ENCODE measurements at places on chromosomes 13 and 19.

- no peak for DNase-seq
Observed at GRCh38 chr19:32104850-32105235, 240.6 kb upstream of the ZNF507 start.

DNA sequence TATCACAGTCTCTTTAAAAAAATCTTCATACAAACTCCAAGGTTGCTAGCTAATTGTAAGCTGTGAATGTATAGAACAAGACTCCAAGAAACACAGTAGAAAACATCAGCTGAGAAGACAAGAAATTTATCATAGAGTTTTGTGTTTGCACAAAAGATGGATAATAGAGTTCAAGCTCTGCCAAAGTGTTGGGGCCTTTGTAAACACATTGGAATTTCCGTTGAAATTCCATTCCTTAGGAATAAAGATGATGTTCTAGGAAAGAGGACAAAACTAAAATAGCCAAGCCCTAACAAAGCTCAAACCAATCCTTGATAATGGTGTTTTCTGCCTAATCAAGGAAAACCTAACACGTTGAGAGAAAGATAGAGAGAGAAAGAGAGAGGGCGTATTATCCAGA lies 20.6 kb downstream of the LRRC63 start:
- no peak for DNase-seq

DNA sequence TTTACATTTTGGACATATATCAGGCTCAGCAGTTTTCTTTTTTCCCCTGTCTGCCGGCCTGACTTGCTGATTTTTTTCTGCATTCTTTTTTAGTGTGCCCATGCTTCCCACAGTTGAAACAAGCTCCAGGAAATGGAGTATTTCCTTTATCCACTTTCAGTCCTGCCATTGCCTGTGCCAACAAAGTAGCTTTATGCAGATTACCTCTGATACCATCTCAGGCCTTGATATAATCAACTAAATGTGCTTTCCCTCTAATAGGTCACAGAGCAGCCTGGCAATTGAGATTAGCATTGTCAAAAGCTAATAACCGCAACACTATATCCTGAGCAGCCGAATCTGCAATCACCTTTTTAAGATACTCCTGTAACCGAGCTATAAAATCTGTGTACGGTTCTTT lies 9.2 kb downstream of the MRPS12 start:
- no peak for DNase-seq

- peak; percentile 27 for DNase-seq
Observed at GRCh38 chr13:101916108-101916774, 463.8 kb downstream of the ITGBL1 start.

GRCh38 chr13:91101381-91101780 lies 246.1 kb upstream of the MIR17HG start:
- no peak for DNase-seq

DNA sequence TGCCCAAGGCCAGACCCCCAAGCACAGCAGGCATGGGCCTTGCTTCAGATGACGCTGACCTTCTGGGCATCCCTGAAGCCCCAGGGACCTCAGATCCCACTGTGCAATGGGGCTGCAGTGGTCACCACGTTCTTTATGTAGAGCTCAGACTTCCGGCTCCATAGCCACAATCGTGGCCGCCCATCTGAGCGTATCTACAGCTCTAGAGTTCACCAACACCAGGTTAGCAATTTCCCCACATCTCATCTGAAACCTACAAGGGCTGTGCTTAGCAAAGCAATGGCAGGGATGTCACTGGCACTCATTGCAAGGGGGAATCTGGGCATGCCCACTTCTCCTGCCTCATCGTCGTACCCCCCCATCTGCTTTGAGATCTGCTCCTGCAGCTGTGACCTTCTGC lies 384.4 kb upstream of the TSHZ3 start:
- no peak for DNase-seq

DNA sequence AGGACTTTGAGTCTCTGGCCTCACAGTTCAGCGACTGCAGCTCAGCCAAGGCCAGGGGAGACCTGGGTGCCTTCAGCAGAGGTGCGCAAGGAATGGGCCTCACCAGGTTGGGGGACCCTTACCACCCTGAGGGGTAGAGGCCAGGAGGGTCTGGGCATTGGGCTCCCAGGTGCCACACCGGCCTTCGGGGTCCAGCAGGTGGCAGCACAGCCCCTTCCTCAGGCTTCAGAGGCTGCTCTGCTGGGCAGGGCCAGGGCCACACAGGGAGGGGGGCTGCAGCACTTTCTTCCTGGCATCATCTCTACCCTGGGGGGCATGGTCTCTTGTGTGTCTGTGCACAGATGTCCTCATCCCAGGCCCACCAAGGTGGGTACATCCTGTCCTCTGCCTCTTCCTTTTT lies 12.9 kb downstream of the PIN1 start:
- DNase-seq = no peak

DNA sequence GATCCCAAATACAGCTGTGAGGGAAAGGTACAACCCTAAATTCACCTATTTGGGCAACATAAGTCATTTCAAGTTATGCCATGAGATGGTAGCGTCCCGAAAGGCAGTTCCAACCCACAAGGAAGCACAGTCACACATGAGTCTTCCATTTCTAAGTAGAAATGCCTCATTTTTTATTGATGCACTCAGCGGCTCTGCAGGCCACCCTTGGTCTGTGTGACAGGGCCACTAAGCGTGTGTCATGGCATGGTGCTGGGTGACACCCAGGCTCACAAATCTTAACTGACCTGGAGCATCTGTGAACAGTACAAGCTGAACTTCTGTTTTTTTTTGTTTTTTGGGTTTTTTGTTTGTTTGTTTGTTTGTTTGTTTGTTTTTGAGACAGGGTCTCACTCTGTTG lies 15.1 kb downstream of the RAB20 start:
- no peak for DNase-seq

- no peak for DNase-seq
Observed at GRCh38 chr13:20505405-20506366, 20.0 kb downstream of the CRYL1 start.
